ENCODE measurements at places on chromosomes 16 and 17.
A peak's percentile ranks its signal among the peaks of the same experiment; 100 is the strongest.

DNA sequence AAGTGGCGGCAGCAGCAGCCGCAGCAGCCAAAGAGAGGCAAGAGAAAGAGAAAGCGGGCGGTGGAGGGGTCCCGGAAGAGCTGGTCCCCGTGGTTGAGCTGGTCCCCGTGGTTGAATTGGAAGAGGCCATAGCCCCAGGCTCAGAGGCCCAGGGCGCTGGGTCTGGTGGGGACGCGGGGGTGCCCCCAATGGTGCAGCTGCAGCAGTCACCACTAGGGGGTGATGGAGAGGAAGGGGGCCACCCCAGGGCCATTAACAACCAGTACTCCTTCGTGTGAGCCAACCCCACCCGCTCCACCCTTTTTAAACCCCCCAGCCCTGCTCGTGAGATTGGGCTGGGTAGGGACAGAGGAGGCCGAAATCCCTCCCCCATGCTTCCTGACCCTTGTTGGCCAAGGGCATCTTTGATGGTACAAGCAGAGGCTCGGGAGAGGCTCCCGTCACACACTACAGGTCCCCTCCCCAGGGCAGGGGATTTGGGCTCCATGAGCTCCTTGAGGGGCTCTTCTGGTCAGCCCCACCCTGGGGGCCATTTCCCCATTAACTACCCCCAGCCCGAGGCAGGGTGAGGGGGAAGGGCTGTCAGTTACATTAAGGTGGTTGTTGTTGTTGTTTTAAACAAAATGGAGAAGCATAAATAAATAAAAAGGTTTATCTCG, 4.6 kb upstream of the ATP2A1 start:
- DNase-seq: peak; percentile 22

DNA sequence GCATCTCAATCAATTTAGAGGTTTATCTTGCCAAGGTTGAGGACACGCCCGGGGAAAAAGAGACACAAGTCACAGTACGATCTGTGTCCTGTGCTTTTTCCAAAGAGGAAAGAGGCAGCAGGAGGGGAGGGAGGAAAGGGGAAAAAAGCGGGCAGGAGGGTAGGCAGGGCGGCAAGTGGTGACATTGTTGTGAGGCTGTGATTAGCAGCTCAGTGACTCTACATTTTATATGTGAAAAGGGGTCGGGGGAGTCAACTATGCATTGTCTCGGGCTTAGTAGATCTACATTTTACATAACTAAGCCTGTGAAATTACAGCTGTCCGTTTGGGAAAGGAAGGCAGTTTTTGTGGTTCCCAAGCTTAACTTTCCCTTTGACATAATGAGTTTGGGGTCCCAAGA, 22.2 kb upstream of the RIPOR1 start:
- DNase-seq: no peak

DNA sequence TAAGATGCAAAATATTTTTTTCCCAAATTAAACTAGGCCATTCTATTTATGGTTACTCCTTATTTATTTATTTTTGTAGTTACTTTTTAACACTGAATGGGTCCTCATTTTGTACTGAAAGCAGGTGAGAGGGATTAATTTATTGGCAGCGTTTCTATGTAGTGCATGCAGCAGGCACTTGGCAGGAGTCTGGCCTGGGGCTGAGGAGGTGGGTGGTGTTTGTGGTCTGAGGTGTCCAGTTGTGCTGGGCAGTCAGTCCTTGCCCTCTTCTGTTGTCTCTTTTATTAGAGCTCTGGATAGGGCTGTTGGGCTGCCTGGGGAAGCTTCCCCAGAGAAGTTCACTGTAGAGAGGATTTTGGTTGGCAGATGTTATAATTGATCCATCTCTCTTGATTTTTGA, 12.7 kb downstream of the SEC14L1 start:
- no peak for DNase-seq

- no peak for DNase-seq
Measured at GRCh38 chr17:58176200-58176599, 9.4 kb downstream of the OR4D2 start.

- DNase-seq: no peak
Measured at GRCh38 chr17:7560172-7561027, 1.3 kb upstream of the SENP3 start.
